ENCODE measurements at places on chromosomes 5 and 9.

- DNase-seq, result no peak
Observed at GRCh38 chr9:105858006-105858690, 163.8 kb downstream of the TMEM38B start.

- DNase-seq, result no peak
Observed at GRCh38 chr9:100070104-100071041, 28.4 kb downstream of the ERP44 start.

GRCh38 chr5:78060421-78060820, 234.1 kb downstream of the AP3B1 start:
- DNase-seq, result no peak

GRCh38 chr5:9498541-9499497, 47.1 kb downstream of the SEMA5A start:
- DNase-seq, result no peak

DNA sequence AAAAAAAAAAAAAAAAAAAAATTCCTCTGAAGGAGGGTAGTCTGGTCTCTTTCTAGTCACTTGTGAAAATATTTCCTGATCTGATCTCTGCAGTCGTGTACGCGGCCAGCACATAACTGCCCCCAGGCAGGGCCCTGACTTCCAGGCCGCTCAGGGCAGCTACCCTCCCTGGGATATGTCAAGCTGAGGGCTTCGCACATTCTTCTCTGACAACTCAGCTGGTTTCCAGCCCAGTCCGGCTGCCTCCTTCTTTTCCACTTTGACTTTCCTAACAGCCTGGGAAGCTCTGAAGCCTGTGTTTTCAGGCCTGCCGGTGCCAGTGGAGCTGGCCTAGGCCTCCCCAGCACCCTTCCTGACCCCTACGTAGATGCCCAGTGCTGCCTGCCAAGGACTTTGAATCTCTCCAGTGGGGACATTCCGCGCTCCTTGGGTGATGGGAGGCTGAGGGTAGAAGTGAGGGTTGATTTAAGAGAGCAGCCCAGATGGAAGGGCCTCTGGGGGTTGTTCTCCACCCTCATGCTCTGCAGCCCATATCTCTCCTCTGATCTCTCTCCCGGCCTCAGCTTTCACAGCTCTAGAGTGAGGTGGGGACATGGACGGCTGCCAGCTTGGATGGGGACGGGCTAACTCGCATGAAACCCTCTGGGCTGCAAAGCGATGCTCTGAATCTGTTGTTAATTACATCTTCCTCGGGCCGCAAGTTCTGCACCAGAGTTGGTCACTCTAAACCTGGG, 20.7 kb downstream of the COL5A1 start:
- no peak for DNase-seq

GRCh38 chr5:169798438-169798837, 161.4 kb downstream of the DOCK2 start:
- no peak for DNase-seq

Measured in left renal pelvis (tissue), 4 donors.